Small intestine (tissue), 16 donors: ENCODE measurements at places on chromosomes 4 and X. TPM values are rescaled to one million over a fixed set of nuclear protein-coding genes. Genes with fewer than 3 reads are reported as not detected.

DNA sequence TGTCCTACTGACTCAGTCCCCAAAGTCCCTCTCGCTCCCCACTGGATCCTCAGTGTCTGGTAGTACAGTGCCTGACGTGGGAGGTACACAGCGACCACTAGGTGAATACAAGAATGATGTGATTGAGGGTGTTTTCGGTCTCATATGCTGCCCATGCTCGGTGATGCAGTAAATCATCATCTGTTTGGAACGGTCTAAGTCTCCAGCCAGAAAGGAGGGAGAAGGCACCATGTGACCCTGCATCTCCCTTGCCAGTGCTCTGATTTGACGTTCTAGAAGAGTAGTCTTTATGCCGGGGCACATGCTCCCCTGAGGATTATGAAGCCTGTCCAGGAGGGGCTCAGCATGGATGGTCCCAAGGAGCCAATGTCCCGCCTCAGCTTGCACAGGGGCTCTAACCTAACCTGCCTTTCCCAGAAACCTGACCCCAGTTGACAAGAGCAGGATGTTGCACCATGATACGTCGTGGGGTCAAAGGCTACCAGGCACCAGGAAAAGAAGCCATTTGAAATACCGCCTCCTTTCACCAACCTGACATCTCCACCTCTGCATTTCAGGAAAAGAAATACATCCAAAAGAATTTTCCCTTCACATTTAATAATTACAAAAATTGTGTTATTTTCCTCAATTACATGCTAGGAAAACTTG is 13.8 kb upstream of the PLXNB3 start:
- no peak overlapping the region for H3K4me3 ChIP-seq
- no peaks in the 10 kb centered on the region for H3K36me3 ChIP-seq
- no peaks in the 10 kb centered on the region for H3K4me1 ChIP-seq
- H3K27me3 ChIP-seq = no peaks in the 10 kb centered on the region
- H3K27ac ChIP-seq = no peak overlapping the region

RIPPLY1 gene
- polyA plus RNA-seq = 0.40 TPM

GRCh38 chrX:132015875-132016274 is 7.2 kb upstream of the STK26 start:
- H3K4me1 ChIP-seq = no peaks in the 10 kb centered on the region
- H3K36me3 ChIP-seq = no peaks in the 10 kb centered on the region
- no peak overlapping the region for H3K27ac ChIP-seq
- H3K4me3 ChIP-seq = no peak overlapping the region

DNA sequence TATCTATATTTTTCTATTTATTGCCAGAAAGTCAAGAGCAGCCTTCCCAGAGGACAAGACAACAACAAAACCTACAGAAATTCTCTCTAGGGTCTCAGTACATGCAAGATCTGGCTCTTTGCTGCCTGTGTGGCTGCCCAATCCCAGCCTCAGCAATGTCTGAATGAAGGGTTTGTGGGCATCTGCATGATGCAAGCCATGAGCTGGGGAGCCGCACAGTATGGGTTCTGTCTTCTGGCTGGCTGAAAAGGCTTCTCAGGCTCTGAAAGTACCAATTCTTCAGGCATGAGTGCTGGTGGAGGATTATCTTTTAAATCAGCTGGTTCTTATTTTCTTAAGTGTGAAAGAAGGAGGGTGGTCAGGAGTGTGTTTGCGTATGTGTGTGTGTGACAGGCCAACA is 104.6 kb downstream of the PDGFRA start:
- H3K4me1 ChIP-seq = no peaks in the 10 kb centered on the region
- no peak overlapping the region for H3K27ac ChIP-seq
- H3K36me3 ChIP-seq = no peaks in the 10 kb centered on the region
- no peaks in the 10 kb centered on the region for H3K27me3 ChIP-seq
- no peak for DNase-seq

DCAF8L2 gene
- polyA plus RNA-seq = not detected
